NCI-H345 (cell line): ENCODE measurements at places on chromosomes 2 and 18.
A peak's percentile ranks its signal among the peaks of the same experiment; 100 is the strongest.

DNA sequence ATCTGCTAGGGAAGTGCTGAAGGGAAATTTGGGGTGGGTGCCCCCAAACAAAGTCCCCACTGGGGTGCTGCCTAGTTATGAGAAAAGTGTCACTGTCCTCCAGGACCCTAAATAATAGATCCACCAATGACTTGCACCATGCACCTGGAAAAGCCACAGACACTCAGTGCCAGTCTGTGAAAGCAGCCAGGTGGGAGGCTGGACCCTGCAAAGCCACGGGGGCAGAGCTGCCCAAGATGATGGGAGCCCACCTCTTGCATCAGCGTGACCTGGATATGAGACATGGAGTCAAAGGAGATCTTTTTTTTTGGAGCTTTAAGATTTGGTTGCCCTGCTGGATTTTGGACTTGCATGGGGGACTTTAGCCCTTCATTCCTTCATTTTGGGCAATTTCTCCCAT is 431.6 kb downstream of the ERBB4 start:
- DNase-seq, result no peak

DNA sequence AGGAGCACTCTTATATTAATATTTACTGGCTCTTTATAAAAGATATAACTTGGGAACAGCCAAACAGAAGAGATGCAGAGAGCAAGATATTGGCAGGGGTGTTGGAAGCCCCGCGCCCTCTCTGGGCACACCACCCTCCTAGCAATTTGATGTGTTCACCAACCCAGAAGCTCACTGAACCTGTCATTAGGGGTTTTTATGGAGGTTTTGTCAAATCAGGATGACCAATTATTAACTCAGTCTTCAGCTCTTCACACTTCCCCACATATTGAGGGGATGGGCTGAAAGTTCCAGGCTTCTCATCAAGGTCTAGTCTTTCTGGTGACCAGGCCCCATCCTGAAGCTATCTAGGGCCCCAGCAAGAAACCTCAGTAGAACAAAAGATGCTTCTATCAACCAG is 10.9 kb upstream of the INO80D start:
- DNase-seq, result no peak

DNA sequence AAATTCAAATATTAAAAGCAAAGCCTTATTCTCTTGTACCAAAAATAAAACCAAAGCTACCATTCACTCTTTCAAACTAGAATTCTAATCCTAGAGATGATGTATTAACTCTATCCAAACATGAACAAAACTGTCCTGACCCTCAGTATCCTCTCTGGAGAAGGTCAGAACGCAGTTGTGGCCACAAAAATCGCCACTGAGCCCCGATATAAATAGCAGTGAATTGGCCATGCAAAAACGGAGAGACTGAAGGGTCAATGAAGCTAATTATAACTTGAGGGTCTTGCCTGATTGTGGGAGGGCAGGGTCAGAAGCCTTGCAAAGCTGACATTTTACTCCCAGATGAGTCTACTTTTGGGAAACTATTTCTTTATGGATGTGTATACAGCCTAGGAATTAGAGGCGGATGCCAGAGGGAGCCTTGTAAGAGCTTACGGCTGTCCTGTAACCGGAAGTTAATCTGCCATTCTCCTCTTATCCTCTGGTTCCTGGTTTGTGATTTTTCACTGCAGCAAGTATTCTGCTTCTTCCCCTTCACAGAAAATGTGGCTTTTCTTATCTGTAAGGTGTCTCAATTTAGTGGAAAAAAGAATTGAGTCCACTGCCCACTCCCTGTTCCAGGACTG is 28.1 kb downstream of the CAVIN2 start:
- DNase-seq, result no peak

GRCh38 chr18:24656050-24656449 is 195.6 kb downstream of the HRH4 start:
- DNase-seq, result no peak

DNA sequence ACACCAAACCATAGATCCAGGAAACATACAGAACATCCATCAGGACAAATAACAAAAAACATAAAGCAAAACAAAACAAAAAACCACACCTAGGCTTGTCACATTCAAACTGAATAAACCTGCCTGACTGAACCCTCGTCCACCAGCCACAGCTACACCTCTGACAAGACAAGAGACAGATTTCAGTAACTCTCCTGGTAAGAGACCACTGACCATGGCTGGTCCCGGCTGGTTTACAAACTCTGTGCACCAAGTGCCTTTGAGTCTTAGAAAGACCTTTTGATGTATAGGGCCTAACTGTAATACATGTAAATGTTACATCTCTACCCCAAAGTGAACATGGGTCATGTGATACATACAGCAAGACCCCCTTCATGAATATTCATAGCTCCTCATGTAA is 4.8 kb upstream of the SLC66A2 start:
- DNase-seq, result no peak

- DNase-seq, result peak; percentile 29
Observed at GRCh38 chr2:24785671-24786321, 7.4 kb downstream of the PTRHD1 start.

- no peak for DNase-seq
Observed at GRCh38 chr2:151900331-151900730, 72.1 kb upstream of the ARL5A start.

- DNase-seq, result no peak
Observed at GRCh38 chr18:78087338-78087737, 837.7 kb downstream of the GALR1 start.

DNA sequence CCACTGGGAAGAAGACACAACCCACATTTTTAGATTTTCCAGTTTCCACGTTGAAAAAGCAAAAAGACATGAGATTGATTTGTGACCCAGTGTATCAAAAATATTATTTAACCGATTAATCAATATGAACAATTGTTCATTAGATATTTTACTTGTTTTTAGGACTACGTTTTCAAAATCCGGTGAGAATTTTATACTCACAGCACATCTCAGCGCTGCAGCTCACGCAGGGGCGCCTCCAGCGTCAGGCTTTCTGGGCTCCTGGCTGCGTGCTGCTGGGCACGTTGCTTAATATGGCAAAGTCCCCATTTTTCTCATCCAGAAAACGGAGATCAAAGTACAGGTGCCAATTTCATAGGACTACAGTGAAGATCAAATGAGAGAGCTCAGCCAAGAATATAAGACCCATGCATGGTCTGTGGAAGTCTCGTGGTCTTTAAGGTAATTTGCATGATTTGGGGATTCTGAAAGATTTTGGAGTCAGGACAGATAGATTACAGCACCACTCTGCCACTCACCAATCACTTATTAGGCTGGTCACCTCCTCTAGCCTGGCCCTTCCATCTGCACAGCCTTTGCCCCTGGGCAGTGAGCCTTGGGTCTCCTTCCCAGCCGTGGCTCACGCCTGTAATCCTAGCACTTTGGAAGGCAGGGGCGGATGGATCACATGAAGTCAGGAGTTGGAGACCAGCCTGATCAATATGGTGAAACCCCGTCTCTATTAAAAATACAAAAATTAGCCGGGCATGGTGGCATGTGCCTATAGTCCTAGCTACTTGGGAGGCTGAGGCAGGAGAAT is 36.2 kb downstream of the PTPN18 start:
- peak; percentile 52 for DNase-seq
